Left ventricle myocardium inferior (tissue), 1 donor: ENCODE measurements at places on chromosomes 4 and X. TPM values are rescaled to one million over a fixed set of nuclear protein-coding genes. Genes with fewer than 3 reads are reported as not detected.

GRCh38 chrX:19496711-19497110 is 18.6 kb downstream of the MAP3K15 start:
- DNase-seq: no peak

The CPEB2 gene
- 23.3 TPM for total RNA-seq

The RBM46 gene
- not detected for total RNA-seq

- no peak for DNase-seq
These were observed 748.6 kb downstream of the STPG2 start for GRCh38 chr4:97394653-97395052.

The RIPPLY1 gene
- not detected for total RNA-seq

DNA sequence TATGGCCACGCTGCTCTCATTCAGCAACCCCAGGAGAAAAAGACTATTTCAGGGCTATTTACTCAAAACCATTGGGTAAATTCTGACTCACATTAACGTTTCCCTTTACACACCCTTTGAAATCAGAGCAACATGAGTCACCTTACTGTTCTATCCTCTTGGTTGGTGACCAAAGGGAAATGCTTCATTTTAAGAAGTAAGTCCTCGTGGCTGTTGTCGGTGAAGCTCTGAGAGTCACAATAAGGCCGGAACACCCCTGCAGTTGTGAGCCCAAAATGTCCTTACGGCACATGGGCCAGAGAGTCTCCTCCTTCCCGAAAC is 56.3 kb upstream of the SPRY1 start:
- no peak for DNase-seq

GRCh38 chrX:134733591-134733990 is 75.3 kb upstream of the PLAC1 start:
- no peak for DNase-seq

- DNase-seq: no peak
These were observed 33.3 kb upstream of the PRDX4 start for GRCh38 chrX:23633834-23634580.

The TKTL2 gene
- total RNA-seq: not detected

GRCh38 chr4:6420036-6420435 is 52.4 kb downstream of the PPP2R2C start:
- DNase-seq: no peak
